ENCODE measurements at places on chromosomes 1 and 21.

GRCh38 chr1:213940947-213941346, 46.8 kb upstream of the PROX1 start:
- DNase-seq, result no peak

DNA sequence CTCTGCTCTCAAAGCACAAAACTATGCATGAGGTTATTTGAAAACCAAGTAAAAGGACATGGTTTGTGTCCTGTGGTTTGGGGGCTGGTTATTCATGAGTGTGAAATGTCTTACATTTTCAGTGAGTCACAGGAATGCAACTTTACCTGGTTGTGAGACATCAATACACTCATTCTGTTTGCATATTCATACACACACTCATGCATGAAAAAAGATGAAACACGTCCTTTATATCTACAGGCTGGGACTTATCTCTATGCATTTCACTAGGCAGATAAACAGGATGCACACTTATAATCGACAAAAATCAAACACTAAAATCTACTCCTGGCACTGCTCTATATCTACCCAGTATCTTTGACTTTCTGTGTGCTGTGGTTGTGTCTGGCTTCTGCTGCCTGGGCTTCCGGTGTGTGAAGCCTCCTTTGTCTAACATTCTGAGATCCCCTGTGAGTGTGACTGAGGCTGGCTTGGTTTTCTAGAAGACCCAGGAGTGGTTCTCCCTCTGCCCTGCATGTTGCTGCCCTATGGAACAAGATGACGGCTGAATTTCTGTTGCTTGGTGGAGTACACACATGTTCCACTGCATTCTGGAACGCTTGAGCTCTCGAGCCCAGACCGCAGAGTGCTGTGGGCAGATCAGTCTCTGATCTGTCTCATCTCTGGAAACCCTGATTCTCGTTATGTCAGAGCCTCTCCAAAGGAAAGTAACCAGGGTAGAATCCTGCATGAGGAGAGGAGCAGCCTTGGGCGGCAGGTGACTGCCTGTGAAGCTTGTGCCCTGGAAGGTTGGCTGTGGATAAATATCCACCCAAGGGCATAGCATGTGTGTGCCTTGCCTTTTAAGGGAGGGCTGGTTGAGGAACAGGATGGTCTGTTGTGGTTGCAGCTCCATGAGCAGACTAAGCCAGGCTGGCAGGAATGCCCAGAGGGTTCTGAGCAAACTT, 19.7 kb upstream of the FASLG start:
- no peak for DNase-seq

DNA sequence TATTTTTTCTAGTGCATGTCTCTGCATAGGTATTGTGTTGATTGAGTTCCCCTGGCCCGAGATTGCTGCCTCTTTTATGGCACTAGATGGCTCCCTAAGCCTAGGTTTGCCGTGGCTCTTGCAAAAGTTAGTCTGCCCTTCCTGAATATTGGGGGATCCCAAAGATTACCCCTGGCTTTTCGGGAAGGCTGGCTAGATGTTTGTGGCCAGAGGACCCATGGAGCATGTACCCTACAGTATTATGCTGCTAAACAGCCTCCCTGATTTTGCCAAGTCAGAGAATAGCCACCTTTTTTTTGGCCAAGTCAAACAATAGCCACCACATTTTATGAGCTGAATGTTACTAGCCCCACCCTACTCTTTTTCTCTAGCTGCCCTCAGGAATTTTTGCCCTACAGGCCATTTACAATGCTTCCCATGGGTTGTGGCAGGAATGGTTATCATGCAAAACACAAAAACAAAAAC, 343.2 kb downstream of the OLFM3 start:
- DNase-seq, result no peak

DNA sequence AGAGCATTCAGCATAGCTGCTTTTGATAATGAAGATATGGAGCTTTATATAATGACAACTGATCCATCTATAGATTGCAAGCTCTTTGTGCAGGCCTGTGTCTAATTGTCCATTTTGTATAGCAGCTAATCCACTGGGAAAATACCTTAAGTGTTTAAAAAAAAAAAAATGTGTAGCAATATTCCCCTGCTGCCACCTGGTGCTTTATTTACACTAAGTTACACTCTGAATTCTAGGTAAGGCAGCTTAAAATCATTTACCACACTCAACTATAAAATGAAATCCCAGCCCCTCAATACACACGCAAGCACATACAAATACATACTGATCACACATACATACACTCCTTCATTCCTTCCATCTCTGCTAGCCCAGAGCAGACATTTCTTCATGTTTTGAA, 49.1 kb upstream of the BCL9 start:
- no peak for DNase-seq

GRCh38 chr1:199163670-199164069, 524.8 kb downstream of the PTPRC start:
- DNase-seq, result no peak

- no peak for DNase-seq
Observed at GRCh38 chr1:30735124-30735523, 11.7 kb upstream of the MATN1 start.

Data from C1 segment of cervical spinal cord (tissue), 14 donors.